ENCODE measurements at places on chromosomes 5 and 9.

DNA sequence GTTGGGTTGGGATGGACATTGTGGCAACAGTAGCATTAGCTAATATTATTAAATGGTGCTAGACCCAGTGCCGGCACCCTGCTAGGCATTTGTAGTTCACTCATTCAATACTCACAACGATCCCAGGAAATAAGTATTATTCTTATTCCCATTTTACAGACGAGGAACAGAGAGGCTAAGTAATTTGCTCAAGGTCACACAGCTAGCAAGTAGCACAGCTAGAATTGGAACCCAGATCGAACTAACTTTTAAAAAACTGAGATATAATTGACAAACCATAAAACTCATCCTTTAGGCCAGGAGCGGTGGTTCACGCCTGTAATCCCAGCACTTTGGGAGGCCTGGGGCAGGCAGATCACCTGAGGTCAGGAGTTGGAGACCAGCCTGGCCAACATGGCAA is 79.5 kb downstream of the SH3PXD2B start:
- no peak for DNase-seq

GRCh38 chr9:115888131-115888530 is 265.5 kb upstream of the PAPPA start:
- DNase-seq = no peak

DNA sequence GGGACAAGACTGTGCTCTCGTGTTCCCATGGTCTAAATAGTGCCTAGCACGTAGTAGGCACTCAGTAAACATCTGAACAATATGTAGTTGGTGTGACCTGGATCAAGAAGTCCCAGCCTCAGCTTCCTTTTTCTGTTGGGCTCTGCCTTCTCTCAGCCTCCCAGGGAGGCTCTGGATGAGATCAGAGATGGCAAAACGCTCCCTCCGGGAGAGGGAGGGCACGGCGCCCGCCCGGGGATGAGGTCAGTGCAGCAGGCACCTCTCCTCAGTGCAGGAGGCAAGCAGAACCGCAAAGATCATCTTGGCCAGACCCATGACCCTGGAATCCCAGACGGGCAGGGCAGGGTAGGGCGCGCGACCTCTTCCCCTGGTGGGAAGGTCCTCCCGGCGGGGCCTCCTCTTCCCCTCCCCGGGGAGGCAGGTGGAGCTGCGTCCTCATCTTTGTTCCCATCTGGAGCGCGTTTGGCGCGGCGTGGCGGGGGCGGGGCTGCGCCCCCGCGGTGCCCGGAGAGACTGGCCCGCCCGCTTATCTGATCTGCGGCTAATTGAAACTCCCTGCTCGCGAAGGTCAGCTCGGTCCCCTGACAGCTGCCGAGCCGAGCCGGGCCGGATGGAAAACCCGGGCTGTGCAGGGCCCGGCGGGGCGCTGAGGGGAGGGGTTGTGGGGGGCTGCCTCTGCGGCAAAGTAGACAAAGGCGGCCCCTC is 60.9 kb downstream of the CXXC5 start:
- no peak for DNase-seq

DNA sequence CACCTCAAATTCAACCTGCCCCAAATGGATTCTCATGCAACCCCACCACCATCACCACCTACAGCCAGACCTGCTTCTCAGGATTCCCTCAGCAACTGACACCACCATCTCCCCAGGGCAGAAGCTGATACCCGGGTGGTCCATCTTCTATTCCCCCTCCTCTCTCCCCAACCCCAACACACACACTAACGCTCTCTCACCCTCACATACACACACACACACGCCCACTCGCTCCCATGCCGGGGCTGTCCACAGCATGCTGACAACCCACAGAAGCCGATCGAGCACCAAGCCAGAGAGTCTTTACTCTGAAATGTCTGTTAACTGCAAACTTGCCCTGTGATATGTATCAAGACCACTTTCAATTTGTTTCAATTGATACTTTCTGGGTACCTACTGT is 28.4 kb downstream of the B4GALT1 start:
- no peak for DNase-seq

DNA sequence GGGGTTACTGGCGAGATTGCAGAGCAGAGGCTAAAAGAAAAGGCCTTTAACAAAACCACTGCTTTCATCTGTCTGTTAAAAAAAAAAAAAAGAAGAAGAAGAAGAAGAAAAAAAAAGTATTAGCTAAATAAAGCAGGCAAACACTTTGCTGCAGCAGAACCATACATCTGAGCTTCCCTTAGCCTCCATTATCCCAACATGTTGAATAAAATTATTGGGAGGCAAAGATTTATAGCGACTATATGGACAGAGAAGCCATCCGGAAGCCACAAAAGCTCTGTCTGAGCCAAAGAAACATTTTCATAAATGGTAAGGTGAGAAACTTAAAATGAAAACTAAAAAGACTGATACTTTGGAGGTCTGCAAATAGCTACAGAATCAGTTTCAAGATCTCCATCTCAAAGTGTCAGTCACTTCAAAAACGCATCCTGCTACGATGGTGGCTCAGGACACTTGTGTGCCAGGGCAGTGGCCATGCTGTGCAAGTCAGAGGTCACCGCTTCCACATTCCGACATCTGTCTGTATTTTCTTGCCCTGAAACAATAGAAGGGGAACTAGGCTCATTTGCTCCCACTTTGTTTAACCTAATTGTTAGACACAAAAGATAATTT is 9.6 kb downstream of the EFNA5 start:
- no peak for DNase-seq

DNA sequence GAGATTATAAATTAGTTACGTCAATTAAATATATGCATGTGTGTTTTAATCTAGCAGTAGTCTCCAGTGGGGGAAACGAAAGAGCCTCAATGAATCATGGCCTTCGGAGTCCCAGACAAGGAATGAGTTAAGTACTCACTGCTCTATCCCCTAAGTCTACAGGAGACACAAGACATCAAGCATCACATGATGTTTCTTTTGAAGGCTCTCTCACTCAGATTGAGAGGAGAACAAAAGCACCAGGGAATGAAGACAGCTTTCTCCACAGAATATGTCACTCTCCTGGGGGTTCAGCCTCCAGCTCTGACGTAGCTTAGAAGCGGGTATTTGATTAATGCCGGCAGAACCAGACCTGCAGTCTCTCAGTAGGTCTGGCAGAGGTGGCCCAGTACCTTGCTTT is 381.4 kb downstream of the ACTL7B start:
- no peak for DNase-seq

- DNase-seq = no peak
Measured at GRCh38 chr5:166342402-166342801, 1949.0 kb upstream of the WWC1 start.

DNA sequence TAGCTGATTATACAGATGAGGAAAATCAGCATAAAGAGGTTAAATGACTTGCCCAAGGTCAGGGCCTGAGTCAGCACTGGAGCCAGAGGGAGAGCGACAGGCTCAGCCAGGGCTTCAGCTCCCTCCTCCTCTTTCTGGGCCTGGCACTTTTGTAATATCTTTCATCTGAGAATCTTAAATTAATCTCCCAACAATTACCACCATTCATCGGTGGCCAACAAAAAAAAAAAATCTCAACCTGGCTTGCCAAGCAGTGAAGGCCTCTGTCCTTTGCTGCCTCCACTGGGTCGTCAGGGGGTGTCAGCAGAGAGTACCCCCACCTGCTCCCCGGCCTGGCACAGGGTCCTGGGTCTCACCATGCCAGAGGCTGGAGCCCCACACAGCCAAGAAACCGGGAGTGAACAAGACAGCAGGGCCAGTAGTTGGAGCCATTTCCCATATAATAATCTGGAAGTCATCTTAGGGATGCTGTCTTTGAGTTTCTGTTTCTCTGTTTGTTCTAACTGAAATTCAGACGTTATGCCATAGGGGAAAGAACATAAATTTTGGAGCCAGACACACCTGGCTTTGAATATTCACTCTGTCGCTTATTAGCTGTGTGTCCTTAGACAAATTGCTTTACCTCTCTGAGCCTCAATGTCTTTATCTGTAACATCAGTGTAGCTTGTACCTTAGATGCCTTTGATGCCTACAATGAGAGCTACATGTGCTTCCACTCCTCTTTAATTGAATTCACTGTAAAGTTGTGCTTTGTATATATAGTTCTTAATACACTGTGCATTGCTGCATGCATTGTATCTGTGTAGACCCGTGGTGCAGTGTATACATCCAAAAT is 299.9 kb upstream of the MSX2 start:
- DNase-seq = no peak

DNA sequence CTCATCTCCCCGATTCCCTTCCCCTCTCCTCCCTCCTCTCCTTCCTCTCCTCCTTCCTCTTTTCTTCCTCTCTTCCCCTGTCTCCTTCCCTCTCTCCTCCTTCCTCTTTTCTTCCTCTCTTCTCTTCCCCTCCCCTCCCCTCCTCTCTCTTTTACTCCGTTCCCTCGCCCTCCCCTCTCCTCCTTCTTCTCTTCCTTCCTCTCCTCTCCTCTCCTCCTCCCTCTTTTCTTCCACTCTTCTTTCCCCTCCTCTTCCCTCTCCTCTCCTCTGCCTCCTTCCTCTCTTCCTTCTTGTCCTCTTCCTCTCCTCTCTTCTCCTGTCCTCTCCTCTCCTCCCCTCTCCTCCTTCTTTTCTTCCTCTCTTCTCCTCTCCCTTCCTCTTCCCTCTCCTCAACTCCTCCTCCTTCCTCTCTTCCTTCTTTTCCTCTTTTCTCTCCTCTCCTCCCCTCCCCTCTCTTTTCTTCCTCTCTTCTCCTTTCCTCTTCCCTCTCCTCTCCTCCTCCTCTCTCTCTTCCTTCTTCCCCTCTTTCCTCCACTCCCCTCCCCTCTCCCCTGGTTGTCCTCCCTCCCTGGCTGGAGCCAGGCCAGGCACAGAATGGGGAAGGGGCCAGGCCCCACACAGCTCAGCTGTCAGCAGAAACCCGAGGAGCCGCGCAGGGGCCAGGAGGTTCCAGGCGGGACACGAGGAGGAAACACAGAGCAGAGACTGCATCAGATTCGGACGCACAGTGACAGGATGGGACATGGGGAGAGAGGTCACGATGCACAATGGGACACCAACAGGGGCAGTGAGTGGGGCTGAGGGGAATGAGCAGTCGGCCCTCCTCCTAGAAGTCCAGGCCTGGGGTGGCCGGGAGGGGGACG is 48.0 kb downstream of the CAMK2A start:
- DNase-seq = no peak

GRCh38 chr9:114317665-114318357 is 5.1 kb upstream of the ORM1 start:
- no peak for DNase-seq

DNA sequence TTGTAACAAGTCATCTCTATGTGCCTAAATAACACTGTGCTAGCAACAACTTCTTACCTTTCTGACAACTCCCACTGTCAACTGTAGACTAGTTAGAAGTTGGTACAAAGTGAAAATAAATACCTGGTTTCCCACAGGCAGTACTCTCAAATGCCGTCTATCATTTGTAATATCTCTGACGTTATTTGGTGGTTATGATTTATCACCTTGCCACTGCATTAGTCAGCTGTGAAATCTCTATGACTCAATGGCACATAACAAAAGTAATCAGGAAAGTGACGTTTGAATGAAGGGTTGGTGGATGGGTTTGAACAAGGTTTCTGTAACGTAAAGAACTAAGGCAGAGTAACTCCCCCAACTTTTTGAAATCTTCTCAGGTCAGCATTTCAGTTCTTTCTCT is 592.3 kb downstream of the MAT2B start:
- no peak for DNase-seq

DNA sequence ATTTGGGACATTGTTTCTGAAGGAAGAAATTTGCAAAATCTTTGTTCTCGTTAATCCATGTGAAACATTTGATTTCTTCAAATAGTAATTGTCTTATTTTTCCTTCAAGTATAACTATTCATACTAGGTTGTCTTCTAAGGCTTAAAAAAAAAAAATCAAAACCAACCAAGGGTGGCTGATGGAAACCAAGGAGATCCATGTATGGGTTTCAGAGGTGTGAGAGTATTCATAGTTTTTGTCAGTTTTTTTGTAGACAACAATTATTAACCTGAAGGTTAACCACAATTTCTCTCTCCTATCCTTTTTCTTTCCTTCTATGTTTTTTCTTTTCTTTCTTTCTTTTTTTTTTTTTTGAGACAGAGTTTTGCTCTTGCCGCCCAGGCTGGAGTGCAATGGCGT is 35.4 kb downstream of the KDM4C start:
- no peak for DNase-seq

DNA sequence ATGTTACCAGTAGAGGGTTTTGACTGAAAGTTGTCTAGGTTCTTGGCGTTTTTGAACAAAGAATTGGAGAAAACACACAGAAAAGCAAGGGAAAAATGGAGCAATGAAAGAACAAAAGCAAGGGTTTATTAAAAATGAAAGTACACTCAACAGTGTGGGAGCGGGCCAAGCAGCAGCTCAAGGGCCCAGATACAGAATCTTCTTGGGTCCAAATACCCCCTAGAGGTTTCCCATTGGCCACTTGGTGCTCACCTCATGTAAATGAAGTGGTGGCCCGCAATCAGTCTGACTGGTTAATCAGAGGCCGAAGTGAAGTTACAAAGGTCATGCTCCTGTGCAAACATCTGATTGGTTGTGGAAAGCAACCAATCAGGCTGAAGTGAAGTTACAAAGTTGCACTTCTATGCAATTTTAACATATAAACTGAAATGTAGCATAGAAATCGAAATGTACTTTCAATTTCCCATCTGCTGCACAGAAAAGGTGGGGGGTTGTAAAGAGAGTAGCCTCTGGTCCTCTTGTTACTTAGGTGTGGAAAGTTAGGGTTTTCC is 1.9 kb upstream of the GM2A start:
- no peak for DNase-seq

DNA sequence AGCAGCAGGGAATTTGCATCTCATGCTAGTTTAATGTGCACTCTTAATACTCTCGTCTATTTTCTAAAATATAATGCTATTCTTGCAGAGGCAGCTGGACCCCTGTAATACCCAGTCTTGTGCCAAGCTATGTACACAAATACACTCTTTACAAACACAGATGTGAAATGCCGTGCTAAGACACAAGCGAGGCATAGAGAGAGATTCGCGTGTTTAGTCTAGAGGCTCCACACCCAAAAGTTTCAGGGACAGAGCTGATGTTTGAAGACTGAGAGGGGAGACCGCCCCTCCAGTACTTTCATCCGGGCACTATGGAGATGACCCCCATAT is 1.2 kb downstream of the DPYSL3 start:
- no peak for DNase-seq

DNA sequence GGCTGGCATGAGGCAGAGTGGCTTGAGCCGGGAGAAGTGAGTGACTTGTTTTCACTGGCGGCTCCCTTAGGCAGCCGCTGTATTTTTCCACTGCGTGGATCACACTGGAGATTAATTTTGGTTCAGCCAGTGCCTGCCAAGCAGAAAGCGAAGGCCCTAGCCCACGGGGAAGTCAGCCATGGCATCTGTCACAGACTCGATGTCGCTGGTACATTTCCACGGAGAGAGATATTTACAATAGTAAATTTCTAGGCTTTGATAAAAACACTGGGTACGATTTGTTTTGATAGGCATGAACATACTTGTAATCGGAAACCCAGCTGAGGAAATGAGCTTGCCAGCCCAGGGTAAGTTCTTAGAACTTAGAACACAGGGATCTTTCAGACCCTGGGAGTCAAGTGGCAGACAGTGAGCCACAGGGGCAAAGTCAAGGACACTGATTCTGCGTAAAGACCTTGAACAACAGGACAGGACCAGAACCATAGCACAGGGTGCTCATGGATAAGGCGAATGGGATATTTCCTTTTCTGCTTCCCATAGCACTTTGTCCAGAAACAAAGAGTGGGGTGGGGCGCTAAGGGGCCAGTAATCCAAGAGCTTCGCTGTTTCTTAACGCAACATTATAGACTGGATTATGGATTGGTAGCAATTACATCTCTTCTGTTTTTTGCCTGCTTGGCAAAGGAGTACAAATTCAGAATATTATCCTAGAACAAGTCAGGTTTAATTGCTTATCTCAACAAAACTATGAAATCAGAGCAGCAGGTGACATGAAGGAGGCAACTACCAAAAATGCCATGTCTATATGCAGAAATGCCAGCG is 4.5 kb downstream of the DUSP1 start:
- DNase-seq = no peak

- DNase-seq = no peak
Measured at GRCh38 chr5:50964746-50965653, 298.6 kb downstream of the PARP8 start.

Data from activated naive CD4-positive, alpha-beta T cell (primary cell).